ENCODE measurements at places on chromosomes 12 and 14. TPM values are rescaled to one million over a fixed set of nuclear protein-coding genes. Genes with fewer than 3 reads are reported as not detected.

DNA sequence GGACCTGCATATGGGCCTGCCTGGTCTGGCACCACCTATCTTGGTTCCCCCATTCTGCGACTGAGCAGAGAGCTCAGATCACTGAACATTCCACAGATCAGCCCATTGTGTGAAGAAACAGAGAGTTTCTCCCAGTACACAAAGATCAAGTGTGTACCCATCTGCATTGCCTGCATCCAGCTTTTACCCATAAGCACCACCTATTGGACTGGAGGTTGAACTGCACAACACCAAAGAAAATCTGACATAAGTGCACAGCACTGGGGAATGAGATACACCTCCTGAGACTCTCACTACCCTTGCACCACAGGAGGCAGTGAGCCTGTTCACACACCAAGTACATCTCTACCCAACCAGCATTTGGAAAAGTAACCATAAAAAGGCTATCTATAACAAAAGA, 362.6 kb upstream of the CLEC14A start:
- H3K27ac ChIP-seq, result no peak overlapping the region
- DNase-seq, result no peak
- no peaks in the 10 kb centered on the region for H3K4me1 ChIP-seq
- no peaks in the 10 kb centered on the region for H3K36me3 ChIP-seq

DNA sequence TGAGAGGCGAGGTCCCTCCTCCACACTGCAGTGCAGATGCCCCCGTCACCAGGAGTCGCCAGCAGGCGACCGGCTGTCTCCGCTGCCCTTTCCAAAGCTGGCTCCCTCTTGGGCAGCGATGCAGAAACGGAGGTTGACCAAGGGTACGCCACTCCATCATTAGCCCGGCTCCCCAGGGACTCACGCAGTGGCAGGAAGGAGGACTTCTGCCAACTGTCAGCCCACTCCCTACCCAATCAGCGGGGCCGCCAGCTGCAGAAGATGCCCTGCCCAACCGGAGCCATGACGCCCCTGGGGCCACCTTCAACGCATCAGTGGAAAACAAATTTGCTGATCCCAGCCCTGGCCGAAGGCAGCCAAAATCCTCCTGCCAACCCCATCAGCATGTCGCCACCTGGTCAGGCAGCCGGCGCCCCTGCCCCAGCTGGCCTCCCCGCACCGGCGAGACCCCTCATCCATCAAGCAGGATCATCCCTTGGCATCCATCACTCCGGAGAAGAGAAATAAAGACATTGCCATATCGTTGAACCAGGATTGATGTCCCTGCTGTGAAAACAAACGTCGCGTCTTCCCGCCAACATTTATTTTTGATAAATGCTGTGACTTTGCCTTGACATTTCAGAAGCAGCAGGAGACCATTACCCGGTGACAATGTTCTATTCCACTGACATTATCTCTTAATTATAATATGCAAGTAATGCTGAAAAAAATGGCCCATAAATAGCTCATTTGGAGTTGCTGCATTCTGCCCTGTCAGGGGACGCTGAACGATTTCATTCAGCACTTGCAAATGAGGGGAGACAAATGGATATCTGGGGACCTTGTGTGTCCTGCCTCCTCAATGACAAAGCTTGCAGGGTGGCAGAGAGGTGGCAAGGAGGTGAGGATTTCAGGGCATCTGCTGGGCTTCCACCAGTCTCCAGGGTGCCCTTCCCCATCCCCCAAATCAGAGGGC, 105.1 kb downstream of the SCARB1 start:
- DNase-seq, result no peak
- no peak overlapping the region for H3K27ac ChIP-seq
- H3K36me3 ChIP-seq, result no peaks in the 10 kb centered on the region
- peaks cover 9% of the 10 kb centered on the region for H3K4me1 ChIP-seq

DNA sequence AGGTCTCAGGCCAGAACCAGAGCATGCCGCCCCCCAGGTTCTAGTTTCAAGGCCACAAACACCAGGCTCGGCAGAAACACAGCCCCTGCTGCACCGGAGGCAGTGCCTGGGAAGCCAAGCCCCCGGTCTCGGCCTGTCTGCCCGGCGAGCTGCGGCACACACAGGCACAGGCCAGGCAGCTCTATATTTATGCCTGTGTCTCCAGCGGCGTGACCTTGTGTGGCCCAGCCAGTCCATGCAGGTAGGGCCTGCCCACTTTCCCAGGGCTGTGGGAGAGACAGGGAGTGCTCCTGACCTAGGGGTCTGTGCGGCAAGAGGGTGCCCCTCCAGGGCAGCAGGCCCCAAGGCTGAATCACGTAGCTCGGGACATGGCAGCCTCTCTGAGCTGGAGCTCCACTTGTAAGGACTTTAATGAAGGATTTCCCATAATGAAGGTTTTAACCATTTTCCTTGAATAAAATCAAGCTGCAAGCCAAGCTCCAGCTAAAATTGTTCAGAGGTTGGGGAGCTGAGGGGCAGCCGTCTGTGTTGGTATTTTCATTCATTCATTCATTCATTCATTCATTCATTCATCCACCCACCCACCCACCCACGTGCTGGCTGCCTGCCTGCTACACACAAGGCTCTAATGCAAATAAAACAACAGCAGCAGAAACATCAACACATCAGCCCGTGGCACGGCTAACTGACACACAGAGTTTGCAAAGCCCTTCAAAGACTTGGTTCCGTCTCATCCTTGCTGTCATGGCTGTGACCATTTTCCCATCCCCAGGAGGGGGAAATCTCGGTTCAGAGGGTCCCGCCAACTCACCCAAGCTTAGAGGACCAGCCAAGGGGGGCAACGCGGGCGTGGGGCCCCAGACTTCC, 92.0 kb downstream of the RFLNA start:
- no peak for DNase-seq
- H3K36me3 ChIP-seq, result peaks cover 32% of the 10 kb centered on the region
- no peaks in the 10 kb centered on the region for H3K27me3 ChIP-seq
- no peak overlapping the region for H3K4me3 ChIP-seq
- H3K27ac ChIP-seq, result no peak overlapping the region
- H3K4me1 ChIP-seq, result peaks cover 23% of the 10 kb centered on the region

PSMB11 gene
- not detected for total RNA-seq

BIN2 gene
- 28.1 TPM for total RNA-seq
